KBM-7 (cell line): ENCODE measurements at places on chromosomes 4 and X.

DNA sequence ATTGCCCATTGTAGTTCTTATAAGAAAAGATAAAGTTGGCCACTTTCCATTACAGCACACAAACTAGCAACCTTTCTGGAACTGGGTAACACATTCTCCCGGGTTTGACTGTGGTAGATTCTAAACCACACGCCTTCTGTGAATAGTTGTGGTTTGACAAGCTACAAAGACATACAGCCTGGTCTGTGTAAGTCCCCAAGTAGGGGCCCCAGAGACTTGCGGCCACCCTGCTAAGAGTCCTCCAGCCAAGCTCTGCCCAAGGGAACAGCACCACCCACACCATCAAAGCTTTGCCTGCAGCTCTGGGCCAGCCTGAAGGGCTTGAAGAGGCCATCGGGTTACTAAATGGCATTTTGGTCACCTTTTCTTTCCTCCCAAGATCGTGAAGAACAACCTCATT is 203.4 kb downstream of the MAML3 start:
- DNase-seq, result peak; percentile 64

DNA sequence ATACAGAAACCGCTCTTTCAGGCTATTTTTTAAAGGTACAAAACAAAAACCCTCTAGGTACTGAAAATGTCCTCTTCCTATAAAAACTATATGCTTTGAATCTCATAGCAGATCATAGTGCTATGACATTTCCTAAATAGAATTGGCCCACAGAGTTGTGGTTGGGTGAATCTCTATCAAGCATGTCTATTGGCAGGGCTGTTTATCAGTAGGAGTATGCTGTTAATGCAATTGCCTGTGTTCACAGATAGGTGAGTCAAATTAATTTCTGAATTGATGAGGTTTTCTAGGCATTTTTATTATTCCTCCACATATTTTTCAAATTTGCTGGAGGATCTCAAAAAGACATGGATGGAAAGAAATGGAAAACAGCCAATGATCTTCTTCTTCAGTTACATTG is 73.9 kb downstream of the QRFPR start:
- no peak for DNase-seq

DNA sequence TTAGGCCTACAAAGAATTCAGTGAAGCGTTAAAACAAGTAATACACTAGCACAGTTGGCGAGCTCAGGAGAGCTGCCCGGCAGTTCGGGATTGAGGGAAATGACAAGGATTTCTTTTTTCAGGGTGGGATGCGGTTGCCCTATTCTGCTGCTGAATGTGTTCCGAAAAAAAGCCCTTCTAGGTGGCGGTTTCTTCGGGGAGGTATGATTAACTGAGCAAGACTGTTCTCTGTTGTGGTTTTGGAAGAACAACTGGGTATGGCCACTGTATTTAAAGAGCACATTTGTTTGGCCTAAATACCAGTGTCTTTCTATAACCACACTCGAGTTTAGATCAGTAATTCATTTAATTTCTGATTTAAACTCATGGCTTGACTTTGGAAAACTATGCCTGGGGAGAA is 459.7 kb upstream of the FAT1 start:
- no peak for DNase-seq

DNA sequence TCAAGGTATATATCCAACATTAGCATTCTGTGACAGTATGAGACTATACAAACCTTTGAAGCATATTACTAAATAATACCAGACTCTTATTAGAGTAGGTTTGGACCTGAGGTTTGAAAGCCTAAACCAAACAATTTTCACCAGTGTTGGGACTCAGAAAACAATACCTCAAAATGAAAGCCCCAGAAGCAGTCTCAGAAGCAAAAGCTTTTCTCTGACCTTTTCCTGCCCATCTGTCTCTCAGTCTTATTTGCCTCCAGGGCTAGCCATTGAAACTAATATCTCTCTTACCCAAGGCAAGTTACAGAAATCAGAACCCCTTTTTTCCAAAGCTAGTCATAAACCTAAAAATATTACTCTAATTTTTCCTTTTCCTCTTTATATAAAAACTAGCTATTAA is 163.3 kb downstream of the PTCHD1 start:
- no peak for DNase-seq
